Transverse colon (tissue), 4 donors: ENCODE measurements at places on chromosomes 7 and 10.

DNA sequence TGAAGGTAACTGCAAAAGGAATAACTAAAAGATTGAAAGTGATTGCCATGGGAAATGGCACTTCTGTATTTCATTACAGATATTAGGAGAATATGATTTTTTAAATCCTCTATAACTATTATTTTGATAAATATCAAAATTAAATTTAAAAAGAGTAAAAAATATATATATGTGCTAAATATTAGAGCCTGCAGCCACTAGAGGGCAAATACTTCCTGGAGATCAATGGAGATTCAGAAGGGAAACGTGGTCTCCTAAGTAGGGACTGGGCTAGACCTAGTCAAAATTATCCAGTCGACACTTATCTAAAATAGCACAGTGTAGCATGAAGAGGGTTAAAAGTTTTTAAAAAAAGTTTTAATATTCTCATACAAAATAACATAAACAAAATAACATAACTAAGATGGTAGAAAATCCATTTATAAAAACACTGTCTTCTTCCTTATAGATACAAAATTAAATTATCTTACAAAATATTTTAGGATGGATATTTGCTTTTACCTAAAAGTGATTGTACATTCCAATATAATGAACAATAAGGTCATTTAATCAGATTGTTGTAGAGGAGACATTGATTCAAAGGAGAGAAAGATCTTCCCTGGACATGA is 434.3 kb downstream of the MDFIC start:
- H3K27me3 ChIP-seq, result no peaks in the 10 kb centered on the region
- DNase-seq, result no peak
- no peak overlapping the region for H3K4me3 ChIP-seq

DNA sequence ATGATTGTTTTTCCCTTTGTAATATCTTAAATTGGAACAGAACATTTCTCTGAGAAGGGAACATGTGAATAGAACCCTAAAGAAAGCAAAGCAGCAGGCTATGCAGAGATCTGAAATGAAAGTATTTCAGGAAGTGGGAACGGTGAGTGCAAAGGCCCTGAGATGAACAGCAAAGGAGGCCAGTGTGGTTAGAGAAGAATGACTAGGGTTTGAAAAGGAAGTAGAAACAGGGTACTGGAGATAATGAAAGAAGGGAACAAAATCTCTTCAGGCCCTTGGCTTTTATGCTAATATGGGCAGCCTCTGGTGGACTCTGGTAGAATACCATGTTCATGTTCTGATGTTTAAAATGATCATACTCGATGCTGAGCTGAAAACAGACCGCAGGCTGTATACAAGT is 22.2 kb downstream of the ARHGAP21 start:
- H3K4me1 ChIP-seq, result peaks cover 1% of the 10 kb centered on the region
- H3K4me3 ChIP-seq, result no peak overlapping the region
- H3K36me3 ChIP-seq, result no peaks in the 10 kb centered on the region
- no peaks in the 10 kb centered on the region for H3K27me3 ChIP-seq

- no peak for DNase-seq
- H3K4me3 ChIP-seq, result no peak overlapping the region
- H3K4me1 ChIP-seq, result no peaks in the 10 kb centered on the region
- H3K27me3 ChIP-seq, result no peaks in the 10 kb centered on the region
Observed at GRCh38 chr7:82122275-82122674, 321.3 kb downstream of the CACNA2D1 start.

DNA sequence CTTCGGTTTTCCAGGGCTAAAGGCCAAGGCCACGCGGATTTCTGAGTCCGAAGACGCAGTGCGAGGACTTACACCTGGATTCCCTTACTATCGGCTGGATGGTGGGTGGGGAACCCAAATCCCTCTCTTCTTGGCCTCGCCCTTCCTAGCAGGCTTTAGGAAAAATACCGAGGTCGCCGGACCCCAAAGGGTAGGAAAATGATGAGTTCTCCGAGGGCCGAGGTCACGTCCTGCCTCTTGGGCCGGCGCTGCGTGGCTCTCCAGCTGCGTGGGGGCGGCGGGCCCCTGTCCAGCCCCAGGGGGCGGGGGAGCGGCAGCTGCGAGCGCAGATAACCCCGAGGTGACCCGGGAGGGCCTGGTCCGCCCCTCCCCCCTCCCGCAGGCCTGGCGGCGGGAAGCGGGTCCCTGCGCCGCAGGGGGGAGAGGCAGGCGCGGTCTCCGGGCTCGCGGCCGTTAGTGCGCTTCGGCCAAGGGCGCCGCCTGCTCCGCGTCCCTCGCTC is 805 bp upstream of the HMX3 start:
- H3K4me1 ChIP-seq, result peaks cover 41% of the 10 kb centered on the region
- H3K27ac ChIP-seq, result no peak overlapping the region
- H3K36me3 ChIP-seq, result no peaks in the 10 kb centered on the region
- H3K4me3 ChIP-seq, result peak overlapping the region; percentile 29

- H3K4me3 ChIP-seq, result no peak overlapping the region
- no peak overlapping the region for H3K27ac ChIP-seq
- DNase-seq, result no peak
- H3K27me3 ChIP-seq, result no peaks in the 10 kb centered on the region
Observed at GRCh38 chr10:114681542-114681941, 23.5 kb upstream of the ABLIM1 start.

DNA sequence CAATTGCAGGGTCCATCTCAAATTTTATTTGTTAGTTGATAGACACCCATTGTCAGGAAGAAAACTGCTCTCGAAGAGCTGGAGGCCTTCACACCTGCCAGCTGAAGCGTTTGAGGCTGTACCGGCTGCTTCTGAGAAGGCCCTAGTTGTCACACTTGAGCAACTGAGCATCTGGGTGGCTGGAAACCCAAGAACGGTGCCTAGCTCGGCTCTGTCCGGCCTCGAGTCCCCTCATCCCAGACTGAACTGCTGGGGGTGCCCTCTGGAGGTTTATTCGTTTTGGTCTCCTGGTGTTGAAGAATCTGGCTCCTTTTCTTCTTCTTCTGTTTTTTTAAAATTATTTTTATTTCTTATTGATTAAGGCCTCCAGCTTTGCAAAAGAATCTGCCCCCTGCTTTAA is 59.3 kb upstream of the EXOC6 start:
- H3K36me3 ChIP-seq, result no peaks in the 10 kb centered on the region
- H3K27me3 ChIP-seq, result no peaks in the 10 kb centered on the region
- H3K4me1 ChIP-seq, result no peaks in the 10 kb centered on the region

- no peaks in the 10 kb centered on the region for H3K27me3 ChIP-seq
- no peaks in the 10 kb centered on the region for H3K36me3 ChIP-seq
- no peaks in the 10 kb centered on the region for H3K4me1 ChIP-seq
- no peak for DNase-seq
- no peak overlapping the region for H3K4me3 ChIP-seq
Observed at GRCh38 chr10:94738588-94738987, 23.9 kb upstream of the CYP2C19 start.

- H3K4me3 ChIP-seq, result no peak overlapping the region
- no peaks in the 10 kb centered on the region for H3K36me3 ChIP-seq
- no peak for DNase-seq
- no peak overlapping the region for H3K27ac ChIP-seq
- H3K4me1 ChIP-seq, result no peaks in the 10 kb centered on the region
Observed at GRCh38 chr7:107090457-107090856, 46.0 kb downstream of the PRKAR2B start.

GRCh38 chr10:126357169-126357568 is 31.1 kb downstream of the ADAM12 start:
- no peaks in the 10 kb centered on the region for H3K4me1 ChIP-seq
- H3K36me3 ChIP-seq, result no peaks in the 10 kb centered on the region
- no peak overlapping the region for H3K4me3 ChIP-seq
- H3K27me3 ChIP-seq, result no peaks in the 10 kb centered on the region
- H3K27ac ChIP-seq, result no peak overlapping the region

DNA sequence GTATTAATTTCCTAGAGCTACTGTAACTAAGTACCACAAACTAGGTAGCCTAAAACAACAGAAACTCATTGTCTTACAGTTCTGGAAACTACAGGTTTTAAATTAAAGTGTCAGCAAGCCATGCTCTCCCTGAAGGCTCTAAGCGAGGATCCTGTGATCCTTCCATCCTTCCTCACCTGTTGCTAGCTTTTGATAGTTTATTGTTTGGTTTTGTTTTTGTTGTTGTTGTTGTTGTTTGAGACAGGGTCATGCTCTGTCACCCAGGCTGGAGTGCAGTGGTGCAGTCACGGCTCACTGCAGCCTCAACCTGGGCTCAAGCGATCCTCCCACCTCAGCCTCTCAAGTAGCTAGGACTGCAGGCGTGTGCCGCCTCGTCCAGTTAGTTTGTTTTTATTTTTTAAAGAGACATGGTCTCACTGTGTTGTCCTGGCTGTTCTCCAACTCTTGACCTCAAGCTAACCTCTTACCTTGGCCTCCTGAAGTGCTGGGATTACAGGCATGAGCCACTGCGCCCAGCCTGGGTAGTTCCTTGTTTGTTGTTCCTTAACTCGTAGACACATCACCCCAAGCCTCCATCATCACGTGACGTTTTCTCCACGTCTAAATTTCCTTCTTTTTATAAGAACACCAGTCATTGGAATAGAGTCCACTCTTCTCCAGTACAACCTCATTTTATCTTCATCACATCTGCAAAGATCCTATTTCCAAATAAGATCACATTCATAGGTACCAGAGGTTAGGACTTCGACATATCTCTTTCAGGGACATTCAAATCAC is 109.1 kb downstream of the AKR1D1 start:
- DNase-seq, result no peak
- H3K4me3 ChIP-seq, result no peak overlapping the region
- H3K27me3 ChIP-seq, result no peaks in the 10 kb centered on the region

- H3K27ac ChIP-seq, result no peak overlapping the region
- DNase-seq, result no peak
- no peaks in the 10 kb centered on the region for H3K36me3 ChIP-seq
Observed at GRCh38 chr10:49037187-49037586, 78.1 kb downstream of the VSTM4 start.
